ENCODE measurements at places on chromosomes 12 and 14.

- no peak for DNase-seq
Measured at GRCh38 chr12:95942101-95942523, 302 bp downstream of the CCDC38 start.

DNA sequence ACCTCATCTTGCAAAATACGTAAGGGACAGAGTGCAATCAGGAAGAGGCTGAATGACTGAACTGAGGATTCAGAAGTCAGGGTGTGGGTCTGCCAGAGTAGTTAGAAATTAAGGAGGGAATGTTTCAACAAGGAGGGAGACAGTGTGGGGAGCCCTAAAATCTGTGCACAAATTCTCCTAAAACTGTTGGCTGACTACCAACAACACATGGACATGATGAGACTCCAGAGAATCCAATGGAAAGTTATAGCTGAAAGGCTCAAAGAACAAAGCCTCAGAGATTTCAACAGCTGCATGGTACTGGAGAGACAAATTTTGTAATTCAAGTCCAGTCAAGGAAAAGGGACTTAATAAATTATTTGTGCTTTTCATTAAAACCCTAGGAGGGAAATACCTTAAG is 36.1 kb upstream of the NEDD1 start:
- DNase-seq: no peak

- DNase-seq: no peak
Measured at GRCh38 chr14:69439521-69440270, 41.2 kb downstream of the SLC39A9 start.

GRCh38 chr12:22687361-22688076 is 62.5 kb downstream of the ETNK1 start:
- no peak for DNase-seq

DNA sequence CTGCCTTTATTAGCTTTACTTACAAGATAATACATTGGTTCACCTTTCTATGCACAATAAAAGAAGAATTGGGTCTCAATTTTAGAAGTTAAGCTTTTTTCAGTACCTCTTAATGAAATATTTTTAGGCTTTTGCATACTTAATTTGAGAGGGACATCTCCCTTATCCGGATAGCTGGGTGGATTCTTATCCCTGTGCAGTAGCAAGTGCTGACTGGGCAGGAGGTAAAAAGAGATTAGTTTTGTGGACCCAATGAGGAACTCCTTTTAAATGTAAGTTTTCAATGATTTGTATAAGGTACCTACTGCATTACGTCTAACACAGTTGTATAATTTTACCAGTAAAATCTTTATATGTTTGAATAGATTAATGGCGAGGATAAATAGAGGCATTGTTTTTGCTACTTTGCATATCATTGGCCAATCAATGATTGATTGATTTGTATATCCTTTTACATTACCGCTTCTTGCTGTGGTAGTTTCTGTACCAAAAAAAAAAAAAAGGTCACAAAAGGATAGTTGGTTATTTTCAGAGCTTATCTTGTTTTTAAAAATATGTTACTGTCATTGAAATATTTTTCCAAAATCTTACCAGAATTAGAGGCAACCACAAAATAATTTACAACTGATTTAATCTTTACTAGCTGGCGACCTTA is 2.2 kb downstream of the CPSF6 start:
- no peak for DNase-seq

- DNase-seq: no peak
Measured at GRCh38 chr12:64526859-64527258, 74.9 kb downstream of the TBK1 start.

GRCh38 chr12:51254536-51254935 is 15.7 kb downstream of the SMAGP start:
- no peak for DNase-seq

DNA sequence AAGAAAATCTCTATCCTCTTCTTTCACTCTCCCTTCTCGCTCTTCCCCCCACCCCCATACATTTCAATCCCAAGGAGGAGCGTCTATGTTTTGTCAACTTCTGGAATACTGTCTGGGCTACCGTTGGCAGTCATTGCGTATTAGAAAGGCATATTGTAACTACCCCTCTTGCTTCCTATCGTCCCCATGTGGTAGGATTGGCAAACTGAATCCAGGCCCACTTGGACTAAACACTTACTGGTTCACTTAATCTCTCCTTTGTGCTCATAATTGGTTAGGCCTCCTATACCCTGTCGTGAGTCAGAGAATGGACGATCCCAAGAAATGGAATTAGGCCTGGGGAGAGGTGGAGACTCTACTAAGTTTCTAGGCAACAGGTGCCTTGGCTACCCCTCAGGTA is 68.8 kb upstream of the SLC8A3 start:
- no peak for DNase-seq

DNA sequence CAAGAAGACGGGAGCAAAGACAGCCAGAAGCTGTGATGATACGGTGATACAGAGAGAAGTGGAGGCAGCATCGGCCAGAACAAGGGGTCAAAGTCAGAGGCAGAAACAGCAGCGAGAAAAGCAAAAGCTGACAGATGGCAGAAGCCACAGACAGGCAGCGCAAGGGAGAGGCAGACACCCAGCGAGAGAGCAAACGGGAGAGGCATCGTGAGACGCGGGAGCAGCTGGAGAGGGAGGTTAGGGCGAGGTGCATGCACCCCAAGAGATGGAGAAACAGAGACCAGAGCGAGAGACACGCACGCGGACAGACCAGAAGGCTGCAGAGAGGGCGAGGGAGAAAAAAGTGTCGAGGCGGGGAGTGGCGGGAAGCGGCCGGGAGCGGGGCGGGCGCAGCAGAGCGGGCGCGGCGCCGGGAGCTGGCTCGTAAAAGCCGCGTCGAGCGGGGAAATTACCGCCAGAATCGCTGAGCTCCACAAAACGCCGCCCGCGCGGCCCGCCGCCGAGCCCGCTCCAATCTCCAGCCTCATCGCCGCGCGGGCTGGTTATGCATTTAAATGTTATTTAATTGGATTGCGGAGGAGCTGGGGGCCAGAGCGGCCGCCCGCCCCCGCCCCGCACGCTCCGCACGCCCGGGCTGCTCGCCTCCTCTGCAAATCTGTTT is 15.6 kb downstream of the SMUG1 start:
- no peak for DNase-seq

GRCh38 chr12:10121278-10121677 is 8.7 kb downstream of the CLEC7A start:
- DNase-seq: no peak

DNA sequence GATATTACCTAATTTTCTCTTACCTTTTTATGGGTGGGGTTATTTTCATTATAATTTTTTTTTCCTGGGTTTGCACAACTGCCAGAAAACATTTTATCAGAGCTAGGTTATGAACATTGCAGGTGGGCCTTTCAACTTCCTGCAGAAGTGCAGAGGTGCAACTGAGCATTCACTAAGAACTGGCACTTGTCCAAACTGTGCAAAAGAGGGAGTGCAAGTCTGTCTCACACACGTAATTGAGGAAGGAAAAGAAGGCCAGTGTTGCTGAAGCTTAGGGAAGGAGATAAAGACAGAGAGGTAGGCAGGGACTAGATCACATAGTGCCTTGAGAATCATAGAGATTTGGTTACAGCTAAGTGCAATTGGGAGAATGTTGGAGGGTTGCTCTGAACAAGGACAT is 14.1 kb upstream of the AMN1 start:
- no peak for DNase-seq

DNA sequence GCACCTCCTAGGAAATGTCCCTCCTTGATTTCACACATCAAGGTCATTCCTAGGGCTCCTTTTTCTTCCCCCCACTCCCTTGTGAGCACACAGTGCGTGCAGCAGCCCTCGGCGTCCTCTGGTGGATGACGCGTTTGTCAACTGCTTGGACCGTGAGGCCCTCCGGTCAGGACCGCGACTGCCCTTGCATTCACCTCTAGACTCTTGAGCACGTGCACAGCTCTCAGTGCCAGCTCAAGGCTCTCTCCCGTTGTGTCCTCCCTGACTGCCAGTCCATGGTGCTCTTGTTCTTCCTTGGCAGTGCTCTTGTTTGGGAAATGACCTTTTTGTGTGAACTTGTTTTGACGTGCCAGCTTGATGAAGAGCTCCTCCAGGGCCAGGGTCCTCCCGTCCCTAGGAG is 67.9 kb downstream of the TSPAN9 start:
- no peak for DNase-seq

GRCh38 chr14:52551696-52552062 is 626 bp downstream of the TXNDC16 start:
- no peak for DNase-seq

DNA sequence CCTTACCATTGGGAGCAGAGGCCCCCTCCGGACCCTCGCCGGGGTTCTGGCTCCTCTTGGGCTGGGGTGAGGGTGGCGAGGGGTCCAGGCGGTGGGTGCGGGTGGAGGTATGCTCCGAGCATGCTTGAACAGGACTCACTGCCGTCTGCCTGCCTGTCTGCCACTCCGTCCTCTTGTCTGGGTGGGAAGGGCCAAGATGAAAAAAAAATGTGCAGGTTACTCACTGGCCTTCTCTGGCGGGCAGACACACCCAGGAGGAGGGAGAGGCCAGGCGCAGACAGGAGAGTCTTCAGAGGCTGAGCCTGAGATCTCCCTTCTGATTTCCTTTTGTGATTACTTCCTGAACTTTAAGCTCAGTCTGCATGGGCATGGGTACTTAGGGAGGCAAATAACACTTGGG is 76.1 kb downstream of the STON2 start:
- DNase-seq: no peak

- no peak for DNase-seq
Measured at GRCh38 chr12:113665457-113665856, 193.8 kb upstream of the LHX5 start.

GRCh38 chr12:117053050-117053400 is 46.2 kb downstream of the TESC start:
- no peak for DNase-seq

DNA sequence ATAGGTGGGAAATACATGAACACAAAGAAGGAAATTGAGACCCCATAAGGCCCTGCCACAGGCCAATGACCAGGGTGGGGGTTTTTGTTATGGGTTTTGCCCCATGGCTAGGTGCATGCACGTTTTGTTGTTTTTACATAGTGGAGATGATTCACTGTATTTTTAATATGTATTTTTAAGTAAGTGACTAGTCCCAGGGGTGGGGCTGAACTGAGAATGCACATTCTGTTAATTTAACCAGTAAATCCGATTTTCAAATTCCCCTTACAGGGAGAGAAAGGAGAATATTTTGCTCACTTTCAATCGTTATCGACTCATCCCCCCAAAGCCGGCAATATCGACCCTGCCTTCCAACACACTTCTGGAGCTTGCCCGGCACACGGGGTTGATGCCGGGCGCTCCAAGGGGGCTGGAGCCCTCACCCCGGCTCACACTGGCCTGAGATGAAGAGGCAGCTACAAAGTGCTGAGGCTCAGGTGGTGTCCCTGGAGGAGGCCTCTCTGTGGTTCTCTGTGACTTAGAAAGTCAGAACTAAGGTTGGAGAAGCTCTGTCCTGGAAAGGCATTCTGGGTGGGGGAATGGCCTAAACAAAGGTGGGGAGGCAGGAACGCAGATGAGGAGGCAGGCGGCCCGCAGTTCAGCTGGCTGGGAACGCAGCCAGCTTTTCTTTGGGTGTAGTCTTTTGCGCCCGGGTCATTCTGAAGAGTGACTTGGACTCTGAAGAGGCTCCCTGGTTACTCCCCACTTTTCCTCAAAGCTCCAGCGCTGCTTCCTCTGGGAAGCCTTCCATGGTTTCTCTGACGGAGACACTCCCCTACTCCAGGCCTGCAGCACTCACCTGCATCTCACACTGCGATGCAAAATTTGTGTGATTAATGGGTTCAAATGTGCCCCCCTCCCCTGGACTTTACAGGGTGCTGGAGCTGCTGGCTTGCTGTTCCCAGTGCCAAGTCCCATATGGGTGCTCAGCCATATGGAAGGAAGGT is 50.7 kb upstream of the DLK1 start:
- no peak for DNase-seq

GRCh38 chr14:26938054-26938453 is 340.2 kb upstream of the NOVA1 start:
- DNase-seq: no peak

GRCh38 chr12:68267892-68268396 is 14.5 kb upstream of the IL22 start:
- DNase-seq: no peak

DNA sequence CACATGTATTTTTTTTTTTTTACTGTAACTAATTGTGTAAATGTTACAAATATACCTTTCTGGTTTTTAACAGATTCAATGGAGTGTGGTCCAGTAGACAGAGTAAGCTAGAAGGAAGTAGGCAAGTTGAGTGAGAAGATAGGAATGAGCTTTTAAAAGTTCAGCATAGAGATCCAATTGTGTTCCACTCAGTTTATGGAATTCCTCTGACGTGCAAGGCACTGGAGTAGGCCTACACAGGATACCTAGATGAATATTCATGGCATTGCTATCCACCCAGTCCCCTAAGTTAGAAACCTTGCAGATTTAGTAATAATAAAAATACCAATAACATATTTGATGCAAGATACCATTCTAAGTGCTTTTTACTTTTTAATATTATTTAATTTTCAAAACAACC is 225.6 kb upstream of the ARID2 start:
- DNase-seq: no peak

DNA sequence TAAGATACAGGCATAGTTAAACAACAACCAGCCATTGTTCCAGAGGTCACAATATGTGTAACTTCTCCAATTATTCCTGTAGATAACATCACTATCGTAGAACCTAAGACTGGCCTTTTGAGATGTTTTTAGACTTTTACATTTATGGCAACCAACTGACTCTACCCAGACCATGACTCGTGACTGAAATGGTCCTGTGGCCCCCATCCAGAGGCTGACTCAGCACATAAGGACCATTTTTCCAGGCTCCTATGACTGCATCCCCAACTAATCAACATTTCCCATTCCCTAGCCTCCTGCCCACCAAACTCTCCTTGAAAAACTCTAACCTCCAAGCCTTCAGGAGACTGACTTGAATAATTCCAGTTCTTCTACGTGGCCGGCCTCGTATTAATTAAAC is 52.6 kb upstream of the NID2 start:
- no peak for DNase-seq

DNA sequence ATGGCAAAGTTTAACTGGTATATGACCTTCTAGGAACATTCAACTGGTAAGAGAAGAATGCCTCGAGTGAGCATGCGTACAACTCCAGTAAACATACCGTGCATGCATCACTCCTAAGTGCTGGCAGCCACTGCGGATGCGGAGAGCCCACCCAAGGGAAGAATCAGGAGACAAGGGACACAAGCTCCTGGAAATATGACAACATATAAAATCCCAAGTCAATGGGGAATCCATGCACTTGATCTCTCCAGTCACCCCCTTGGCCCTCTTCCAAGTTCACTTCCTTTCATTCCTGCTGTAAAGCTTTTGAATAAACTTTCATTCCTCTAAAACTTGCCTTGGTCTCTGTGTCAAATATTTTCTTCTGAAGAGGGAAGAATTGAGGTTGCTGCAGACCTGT is 168.7 kb upstream of the TMCC3 start:
- no peak for DNase-seq

- no peak for DNase-seq
Measured at GRCh38 chr14:51053157-51053556, 41.7 kb downstream of the TRIM9 start.
